ENCODE measurements at places on chromosomes 7 and 10.

- no peak for DNase-seq
Observed at GRCh38 chr10:114370199-114370598, 34.1 kb downstream of the AFAP1L2 start.

DNA sequence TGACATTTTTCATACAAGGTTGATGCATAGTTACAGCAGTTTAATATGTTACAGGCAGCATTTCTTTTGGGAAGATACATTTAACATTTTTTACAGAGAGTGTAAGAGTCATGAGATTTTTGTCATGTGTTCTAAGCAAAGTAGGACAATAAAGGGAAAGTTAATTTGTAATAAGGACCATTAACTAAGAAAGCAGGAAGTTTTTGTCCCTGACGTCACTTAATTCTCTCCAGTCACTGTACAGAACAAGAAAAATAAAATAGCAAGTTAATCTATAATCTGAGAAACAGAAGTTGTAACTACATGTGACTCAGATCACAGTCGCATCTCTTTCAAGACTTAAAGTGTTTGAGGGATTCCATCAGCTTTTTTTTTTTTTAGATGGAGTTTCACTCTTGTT lies 49.5 kb upstream of the CAPZA2 start:
- DNase-seq: no peak

DNA sequence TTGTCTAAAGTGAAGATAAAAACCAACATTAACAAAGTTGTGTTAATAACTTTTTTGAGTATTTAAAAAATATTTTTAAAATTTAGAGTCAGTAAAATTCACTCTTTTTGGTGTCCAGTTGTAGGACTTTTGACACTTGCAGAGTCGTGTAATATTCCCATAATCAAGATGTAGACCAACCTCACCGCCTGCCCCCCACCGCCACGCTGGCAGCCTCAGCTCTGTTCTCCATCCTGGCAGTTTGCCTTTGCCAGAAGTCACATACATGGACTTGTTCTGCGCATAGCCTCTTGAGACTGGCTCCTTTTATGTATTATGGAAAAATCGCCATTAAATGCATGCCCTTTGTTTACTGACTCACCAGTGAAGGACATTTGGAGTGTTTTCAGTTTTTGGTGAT lies 27.3 kb upstream of the SYCE1 start:
- no peak for DNase-seq

- no peak for DNase-seq
Observed at GRCh38 chr10:43765516-43765915, 116.8 kb upstream of the ZNF32 start.

DNA sequence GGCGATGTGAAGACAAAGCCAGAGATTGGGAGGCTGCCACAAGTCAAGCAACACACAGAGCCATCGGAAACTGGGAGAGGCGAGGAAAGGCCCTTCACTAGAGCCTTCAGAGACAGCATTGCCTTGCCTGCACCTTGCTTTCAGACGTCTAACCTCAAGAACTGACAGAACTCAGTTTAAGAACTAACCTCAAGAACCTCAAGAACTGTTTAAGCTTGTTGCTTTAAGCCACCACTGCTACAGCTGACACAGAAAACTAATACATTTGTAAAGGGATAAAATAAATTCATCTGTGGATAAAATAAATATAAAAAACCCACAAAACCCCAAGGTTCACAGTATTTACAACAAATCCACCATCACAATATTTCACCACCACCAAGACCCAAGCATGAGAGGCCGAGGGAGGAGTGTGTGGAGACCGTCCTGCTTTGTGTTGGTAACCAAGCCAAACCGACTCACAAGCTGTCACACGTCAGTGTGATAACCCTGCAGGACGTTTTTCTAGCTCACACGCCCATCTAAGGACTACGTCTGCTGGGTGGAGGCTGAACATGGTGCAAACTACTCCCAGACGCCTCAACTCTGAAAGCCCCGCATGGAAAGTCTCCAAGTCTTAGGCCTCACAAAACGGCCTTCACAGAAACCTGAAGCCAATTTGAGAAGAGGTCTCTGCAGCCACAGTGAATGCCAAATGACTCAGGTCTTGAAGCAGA lies 116.8 kb downstream of the ABLIM1 start:
- DNase-seq: peak; percentile 67

DNA sequence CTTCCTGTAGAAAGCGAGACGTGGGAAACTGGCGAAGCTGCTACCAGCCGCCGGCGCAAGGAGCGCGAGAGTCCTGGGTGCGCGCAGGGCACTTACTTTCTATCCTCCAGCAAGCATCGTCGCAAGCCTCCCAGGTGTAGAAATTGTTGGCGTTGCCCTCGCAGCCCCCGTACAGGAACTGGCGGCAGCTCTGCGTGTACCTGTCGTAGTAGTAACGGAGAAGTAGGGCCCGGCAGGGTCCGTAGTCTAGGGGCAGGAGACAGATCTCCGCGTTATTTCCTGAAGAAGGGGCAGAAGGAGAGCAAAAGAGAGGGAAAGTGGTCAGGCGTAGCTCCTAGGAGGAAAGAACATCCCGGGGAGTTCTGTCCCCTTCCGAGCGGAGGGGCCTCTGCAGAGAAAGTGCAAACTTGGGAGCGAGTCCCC lies 501 bp downstream of the TFPI2 start:
- peak; percentile 60 for DNase-seq

- DNase-seq: no peak
Observed at GRCh38 chr10:44178856-44179255, 206.0 kb downstream of the CXCL12 start.

DNA sequence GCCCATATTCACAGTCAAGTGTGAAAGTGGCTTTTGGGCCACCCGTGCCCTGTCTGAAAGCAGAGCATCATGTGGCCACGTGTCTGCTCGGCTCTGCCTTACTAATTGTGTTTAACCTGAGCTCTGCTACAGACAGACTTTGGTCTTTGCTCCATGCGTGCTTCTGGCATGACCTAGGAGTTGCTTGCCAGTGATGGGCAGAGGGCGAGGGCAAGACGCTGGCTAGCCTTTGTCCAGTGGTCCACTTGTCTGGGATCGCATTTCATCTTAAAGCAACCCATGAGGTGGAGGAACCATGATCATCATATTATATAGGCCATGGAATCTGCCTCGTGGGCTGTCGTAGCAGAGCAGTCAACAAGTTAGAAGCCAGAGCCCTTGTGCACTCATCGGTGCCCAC lies 123.3 kb upstream of the INSYN2A start:
- no peak for DNase-seq

DNA sequence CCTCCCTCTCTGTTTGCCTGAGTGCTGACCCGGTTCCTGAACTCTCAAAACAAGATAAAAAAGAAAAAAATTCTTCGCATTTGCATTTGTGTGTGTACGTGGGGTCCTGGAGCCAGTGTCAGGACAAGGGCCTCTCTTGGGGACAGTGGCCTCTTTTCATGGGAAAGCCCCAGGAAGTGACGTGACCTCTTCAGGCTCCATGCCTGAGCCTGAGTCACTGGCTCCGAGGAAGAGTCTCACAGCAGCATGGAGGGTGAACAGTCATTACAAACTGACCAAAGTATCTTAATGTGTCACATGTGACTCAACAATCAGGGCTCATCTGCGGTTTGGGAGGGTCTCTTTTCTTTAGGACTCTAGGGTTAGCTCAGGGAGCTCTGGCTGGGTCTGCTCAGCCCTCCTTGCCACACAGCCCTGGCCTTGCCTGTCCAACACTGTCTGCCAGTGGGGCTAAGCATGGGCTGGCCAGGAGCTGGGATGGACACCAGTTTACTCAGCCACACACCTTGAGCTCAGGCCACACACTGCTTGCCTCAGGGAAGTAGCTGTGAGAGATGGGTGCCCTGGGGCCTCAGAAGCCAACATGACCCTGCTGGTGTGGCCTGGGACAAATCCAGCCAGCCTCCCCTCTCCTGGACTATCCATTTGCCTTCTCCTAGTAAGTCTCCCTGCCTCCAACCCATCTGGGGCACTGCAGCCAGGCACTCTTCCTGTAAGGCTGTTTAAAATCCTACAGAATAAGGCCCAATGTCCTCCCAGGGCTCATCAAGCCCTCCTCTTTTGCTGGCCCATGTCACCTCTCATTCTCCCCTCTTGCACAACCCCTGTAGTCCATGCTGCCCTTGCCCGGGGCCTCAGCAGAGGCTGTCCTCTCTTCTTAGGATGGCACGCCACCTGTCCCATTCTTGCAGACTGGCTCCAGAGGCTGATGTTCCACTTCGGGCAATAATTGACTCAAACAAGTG lies 10.5 kb downstream of the TMEM273 start:
- DNase-seq: peak; percentile 66

GRCh38 chr7:108308903-108309302 lies 147.3 kb downstream of the NRCAM start:
- DNase-seq: no peak

GRCh38 chr7:151449990-151450389 lies 10.0 kb upstream of the CRYGN start:
- DNase-seq: peak; percentile 23

DNA sequence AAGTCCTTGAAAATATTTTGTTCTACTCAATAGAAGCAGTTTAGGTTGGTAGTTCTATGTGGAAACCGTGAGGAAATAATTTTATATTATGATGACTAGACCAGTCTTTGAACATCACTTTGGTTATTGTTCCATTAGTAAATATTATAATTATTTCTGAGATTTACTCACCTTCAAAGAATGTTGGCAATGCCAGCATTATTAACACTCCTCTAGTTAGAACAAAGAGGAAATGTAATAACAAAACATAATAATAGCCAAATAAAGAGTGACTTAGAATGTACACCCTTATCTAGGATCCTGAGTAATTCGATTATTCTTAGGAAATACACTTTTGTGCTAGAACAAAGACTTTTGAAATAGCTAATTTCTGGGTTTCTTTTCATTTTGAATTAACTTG lies 121.1 kb downstream of the CFTR start:
- DNase-seq: no peak

GRCh38 chr7:12595148-12595547 lies 24.6 kb downstream of the SCIN start:
- no peak for DNase-seq

DNA sequence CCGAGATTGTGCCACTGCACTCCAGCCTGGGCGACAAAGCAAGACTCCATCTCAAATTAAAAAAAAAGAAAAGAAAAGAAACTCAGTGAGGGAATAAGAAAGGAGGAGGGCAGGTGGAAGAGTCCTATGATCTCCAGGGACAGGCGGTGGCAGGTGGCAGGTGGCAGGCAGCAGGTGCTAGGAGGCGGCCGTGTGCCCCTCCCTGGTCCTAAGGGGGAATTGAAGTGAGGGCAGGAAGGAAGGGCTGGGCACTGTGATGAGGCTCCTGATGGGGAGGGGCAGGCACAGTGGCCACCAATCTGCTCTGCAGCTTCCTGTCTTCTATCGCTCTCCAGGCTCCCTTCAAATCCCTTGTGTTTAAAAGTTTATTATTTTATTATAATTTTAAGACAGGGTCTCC lies 41.2 kb upstream of the UBE3C start:
- no peak for DNase-seq

DNA sequence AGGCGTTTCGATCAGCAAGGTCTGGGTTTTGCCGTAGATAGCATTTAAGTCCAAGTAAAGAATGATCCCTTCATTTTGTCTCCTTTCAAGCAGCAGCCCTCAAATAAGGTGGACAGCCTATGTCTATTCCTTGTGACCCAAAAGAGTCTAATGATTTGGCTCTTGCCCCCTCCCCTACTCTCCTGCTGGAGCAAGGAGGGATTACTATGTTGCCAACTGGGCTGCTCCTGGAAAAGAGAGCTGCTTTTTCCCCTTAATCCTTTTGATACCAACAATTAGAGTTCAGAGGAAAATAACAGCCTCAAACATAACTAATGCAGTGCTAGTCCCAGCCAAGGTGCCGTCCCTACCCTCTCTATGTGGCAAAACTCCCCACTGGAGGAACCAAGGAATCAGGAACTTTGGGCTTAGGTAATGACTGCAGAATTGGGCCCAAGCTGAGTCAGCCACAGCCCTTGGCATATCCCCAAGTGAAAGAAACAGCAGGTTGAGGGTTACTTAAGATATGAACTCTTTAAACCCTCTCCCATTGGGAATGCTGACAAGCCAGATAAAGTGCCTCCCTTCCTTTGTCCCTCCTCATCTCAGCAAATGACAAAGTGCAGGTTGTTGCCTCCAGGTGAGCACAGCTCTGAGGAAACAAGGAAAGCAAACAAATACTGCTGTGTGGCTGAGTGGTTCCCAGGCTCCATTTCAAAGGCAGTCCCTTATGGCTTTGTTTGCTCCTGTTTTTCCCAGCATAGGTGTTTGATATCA lies 643.7 kb downstream of the INHBA start:
- no peak for DNase-seq

DNA sequence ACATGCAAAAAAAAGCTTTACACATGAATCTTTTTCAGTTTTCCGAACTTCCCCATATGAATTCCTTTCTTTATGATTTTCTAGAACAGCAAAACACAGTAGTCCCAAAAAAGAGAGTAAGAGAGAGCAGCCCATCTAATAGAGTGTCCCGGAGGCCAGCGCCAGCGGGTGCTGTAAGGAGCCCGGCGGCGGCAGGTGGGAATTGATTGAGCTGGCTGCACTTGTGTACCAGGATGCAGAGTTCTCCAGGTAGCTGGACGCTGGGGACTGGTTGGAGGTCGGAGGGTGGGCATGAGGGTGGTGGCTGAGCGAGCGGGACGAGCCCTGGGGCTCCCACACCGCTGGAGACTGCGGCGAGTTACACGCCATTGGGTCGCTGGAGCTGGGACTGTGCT lies 4.0 kb downstream of the DLX5 start:
- no peak for DNase-seq

GRCh38 chr10:86195521-86196157 lies 171.0 kb downstream of the GRID1 start:
- peak; percentile 35 for DNase-seq

DNA sequence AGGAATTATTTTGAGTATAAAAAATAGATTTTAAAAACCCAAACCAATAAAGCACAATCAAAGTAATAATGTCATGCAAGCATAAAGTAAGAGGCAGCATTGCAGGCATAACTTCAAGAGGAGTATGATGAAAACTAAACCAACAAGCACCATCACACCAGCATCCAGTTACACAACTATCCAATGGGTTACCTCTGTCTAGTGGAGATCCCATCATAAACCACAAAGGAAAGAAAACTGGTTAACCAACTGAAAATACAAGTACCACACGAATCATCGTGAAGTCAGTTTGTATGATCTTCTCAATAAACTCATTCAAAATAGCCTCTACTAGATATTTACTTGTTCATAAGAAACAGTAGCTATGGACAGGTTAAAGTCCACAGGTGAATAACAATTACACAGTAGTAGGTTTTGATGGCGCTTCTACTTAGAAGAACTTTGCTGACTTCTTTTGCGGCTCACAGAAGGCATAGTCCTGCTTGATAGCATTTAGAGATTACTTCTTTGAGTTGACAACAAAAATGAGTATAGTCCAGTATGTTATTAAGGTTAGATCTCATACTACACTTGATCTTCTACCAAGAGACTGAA lies 116.6 kb downstream of the MICU1 start:
- no peak for DNase-seq

Measured in sciatic nerve (tissue), 2 donors.